NCI-H187 treated with DMSO at 0.1 percent for 48 hours (cell line): ENCODE measurements at places on chromosomes 1 and 21.

- DNase-seq: no peak
Measured at GRCh38 chr21:45888386-45889009, 93.1 kb upstream of the COL6A1 start.

DNA sequence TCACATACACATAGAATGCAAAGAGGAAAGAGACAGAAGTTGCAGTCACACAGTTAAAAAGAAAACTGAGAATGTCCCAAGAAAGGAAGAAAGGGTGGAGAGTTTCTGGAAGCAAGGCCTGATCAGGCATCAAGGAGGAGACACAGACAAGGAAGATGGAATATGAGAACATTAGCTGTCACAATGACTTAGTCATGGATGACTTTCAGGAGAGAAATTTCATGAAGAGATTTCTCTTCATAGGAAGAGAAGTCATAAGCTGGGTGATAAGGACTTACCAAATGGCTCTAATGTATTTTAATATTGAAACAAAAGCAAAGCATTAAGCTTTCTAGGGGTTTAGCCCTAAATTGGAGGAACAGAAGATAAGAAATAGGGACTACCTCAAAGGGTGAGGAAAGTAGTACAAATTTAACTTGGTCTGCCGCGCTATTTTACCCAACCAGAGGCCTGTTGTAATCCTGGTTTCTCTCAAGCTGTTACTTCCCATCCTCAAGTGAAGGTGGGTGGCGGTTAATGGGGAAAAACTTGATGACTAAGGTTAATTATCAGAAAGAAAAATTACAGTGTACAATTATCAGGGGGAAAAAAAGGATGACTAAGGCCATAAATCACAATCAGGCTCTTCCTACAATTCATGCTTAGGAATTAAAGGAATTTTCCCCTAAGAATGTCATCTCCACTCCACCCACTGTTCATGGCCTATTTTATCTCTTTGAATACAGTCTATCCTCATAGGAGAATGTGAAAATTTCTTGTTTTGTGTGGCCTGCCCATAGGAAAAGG is 93.9 kb upstream of the ADGRL2 start:
- no peak for DNase-seq

DNA sequence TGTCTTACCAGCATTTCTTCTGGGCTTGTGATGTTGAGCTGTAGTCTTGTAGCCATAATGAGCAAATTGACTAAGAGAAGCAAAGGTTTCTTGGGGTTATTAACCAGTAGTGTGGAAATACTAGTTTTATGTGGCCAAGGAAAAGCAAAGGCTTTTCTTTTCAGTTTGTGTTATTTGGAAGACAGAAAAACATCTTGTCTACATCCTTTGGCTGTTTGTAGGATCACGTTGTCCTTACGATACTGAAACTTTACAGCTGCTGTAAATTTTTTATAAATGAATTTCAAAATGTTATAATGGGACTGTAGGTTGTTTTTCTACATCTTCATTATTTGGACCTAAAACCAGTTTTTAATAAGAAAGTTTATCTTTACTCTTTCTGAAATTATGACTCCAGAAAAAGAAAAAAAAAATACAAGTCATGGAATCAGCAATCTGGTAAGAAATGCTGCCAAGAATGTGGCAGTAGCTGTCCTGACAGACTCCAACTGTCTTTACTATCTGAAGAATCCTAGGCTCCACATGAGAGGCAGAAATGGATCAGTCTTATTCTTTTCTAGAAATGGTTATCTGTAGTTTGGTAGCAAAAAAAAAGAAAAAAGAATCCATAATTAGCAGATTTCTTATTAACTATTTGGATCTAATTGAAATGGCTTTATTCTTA is 41.6 kb upstream of the QSOX1 start:
- no peak for DNase-seq

GRCh38 chr1:79792219-79792930 is 785.8 kb upstream of the ADGRL4 start:
- no peak for DNase-seq

DNA sequence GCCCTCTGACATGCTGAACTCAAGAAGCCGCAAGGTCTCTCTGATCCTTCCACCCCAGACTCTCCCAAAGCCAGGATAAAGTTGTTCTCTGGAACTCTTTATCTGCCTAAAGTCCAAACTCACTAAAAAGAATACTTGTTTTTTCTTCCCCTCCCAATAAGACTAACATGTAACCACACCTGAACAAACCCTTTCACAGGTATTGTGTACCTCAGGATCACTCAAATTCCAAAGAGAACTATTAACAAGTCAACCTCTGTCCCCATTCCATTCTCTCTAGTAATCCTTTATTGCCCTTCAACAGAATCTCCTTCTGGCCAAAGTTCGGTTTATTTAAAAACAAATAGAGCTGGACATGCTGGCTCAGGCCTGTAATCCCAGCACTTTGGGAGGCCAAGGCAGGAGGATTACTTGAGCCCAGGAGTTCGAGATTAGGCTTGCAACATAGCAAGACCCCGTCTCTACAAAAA is 4.1 kb upstream of the TOE1 start:
- no peak for DNase-seq

GRCh38 chr1:219391297-219391696 is 217.6 kb downstream of the LYPLAL1 start:
- DNase-seq: no peak

GRCh38 chr1:101241485-101242225 is 4.8 kb downstream of the S1PR1 start:
- DNase-seq: no peak
